ENCODE measurements at places on chromosomes 12 and 14.

DNA sequence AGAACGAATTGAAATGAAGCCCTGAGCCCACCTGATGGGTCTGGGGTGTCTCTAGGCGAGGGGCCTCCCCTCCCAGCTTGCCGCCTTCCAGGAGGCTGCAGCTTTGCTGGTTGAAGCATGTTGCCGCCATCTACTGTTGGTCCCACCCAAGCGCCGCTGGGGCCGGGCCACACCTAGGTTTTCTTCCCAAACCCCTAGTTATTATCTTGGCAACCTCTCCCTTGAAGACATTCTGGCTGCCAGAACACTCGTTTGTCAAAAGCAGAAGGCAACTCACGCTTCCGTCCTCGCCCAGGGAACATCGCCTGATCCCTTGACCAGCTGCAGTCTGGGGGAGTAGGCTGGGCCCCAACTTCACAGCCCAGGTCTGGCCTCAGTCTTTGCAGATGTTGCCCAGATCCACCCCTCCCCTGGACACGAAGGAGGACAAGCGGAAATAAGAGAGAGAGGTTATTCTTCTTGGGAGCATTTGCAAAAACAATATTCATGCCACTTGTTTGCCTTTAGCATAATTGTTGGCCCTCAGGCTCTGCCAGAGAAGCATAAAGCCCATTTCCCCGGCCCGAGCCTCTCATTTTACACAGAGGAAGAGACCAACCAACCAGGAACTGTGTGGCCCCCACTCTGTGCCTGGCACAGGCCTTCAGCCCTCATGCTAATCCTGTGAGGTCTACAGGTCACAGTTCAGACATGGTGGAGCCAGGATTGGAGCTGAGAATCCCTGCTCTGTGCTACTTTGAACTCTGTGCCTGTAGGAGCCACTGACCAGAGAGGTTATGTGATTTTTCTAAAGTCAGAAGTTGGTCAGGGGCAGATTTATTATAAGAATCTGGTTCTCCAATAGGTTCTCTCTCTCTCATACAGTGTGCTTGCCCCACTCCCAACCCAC lies 6.8 kb downstream of the EMP1 start:
- DNase-seq, result no peak

- peak; percentile 91 for DNase-seq
These were observed 205.9 kb downstream of the PHLDA1 start for GRCh38 chr12:75825686-75826085.

DNA sequence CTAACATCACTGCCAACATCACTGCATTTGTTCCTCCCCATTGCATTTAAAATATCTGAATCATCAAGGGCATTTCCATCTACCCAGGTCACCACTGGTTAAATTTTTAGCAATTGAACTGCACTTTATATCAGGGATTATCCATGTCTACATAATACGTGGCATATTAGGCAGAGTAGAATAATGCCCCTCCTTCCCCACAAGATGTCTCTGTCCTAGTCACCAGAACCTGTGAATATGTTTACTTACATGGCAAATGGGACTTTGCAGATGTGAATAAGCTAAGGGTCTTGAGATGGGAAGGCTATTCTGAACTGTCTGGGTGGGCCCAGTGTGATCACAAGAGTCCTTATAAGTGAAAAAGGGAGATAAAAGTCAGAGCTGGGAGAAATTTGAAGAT lies 181.7 kb upstream of the ARID2 start:
- DNase-seq, result no peak

DNA sequence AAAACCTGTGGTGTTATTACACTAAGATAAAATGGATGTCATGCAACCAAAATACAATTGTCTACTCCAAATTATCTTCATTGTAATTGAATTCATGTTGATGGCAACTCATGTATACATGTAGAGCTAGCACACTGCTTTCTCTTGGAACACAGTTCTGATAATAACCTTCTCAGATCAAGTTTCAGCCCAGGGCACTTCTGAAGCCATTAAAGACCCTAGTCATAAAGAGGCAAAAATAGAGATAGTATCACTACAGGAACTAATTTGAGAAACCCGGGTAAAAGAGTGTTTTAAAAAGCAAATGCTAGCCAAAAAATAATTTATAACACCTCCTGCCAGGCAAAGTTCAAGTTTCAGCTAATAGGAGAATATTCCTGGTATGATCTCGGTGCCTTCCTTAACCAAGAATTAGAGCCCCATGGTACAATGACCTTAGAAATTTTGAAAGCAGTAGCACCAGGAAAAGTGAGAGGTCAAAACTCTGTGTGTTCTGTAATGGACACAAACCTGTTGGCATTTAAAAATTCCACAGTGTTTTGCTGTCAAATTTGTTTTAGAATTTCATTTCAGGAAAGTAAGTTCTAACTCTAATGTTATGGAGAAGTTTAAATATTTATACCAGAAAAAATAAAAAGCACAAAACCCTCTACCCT lies 105.0 kb upstream of the FRMD6 start:
- no peak for DNase-seq

DNA sequence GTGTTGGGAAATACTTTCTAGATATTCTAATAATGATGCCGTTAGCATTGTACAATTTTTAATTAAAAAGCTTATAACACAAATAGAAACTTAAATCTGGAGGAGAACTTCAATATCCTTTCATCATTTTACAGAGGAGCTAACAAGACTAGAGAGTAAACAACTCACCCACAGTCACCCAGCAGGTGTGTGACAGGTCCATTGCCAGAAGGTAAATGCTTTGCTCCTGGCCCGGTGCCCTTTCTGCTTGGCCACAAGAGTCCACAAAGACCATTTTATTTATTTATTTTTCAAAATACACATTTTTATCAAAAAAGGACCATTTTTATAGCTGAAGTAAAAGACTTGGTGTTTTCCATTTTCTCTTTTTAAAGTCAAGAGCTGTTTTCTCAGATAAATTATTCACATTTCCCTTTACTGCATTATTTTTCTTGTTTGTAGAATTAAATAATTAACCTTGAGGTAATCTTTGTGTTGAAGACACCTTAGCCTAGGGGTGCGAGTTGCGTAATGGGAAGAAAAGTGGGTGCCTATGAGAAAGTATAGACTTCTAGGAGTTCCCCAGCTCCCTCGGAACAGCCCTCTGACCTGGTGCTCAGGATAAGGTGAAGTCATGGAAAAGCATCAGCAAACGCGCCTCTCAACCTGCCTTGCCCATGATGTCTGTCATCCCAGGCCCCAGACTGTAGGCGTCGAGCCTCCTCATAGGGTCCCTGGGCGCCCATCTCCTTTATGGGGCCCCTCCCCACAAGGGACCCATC lies 26.3 kb upstream of the AMIGO2 start:
- no peak for DNase-seq

DNA sequence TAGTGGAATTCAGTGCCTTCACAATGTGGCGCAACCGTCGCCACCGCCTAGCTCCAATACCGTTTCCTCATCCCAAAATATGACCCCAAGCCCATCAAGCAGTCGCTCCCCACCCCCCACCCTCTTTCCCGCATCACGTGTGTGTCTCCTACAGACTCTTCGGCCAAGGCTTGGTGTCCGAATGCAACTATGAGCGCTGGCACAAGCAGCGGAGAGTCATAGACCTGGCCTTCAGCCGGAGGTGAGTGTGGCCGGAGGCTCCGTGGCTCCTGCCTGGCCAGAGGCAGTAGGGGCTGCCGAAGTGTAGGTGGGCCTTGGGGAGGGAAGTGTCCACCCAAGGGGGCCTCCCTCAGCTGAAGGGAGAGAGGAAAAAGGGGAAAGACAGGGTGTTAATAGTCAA lies 15.8 kb downstream of the CYP46A1 start:
- no peak for DNase-seq

- no peak for DNase-seq
These were observed 662 bp downstream of the EPS8 start for GRCh38 chr12:15788233-15789219.

GRCh38 chr12:11941606-11942337 lies 129.0 kb upstream of the BCL2L14 start:
- peak; percentile 78 for DNase-seq

DNA sequence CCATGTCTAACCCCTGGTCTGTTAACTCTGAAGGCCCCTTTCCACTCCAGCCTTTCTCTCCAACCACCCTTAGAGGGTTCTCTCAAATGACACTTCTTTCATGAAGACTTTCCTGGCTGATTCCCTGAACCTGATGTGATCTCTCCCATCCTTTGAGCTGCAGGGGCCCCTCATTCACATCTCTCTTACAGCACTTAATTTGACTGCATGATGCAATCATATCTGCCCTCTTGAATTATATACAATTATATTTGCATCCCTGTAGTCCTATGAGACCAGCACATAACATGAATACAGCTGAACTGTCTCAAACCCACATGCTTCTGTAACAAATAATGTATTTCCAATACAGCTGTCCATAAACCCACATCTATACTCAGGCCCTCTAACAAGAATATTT lies 56.4 kb downstream of the PPP2R5E start:
- no peak for DNase-seq

DNA sequence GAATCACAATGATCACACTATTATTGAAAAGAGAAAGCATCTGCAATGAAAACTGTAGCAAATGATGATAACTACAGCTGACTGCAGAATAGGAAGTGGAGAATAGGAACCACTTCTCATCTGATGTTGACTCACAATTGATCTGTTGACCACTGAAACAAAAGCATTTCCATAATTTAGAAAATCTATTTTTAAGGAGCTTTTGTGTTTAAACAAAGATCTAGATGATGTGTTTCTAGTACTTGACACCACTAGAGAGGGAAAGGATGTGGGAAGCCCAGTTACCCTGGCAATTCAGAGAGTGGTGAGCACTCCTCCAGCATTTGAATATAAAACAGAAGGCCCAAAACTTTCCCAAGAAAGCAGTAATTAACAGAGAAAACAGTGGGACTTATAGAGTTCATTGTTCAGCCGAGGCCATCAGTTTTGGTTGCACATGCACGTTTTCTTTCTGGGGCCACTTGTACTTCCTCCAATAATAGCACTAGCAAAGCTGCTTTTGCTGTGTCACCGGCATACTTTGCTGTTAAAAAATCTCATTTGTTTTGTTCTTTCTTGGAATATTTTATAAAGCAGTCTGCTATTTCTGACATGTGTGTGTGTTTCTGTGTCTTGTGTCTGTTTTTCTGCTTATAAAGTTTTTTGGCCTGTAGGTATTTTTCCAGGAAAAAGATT lies 76.1 kb upstream of the HECTD1 start:
- no peak for DNase-seq

DNA sequence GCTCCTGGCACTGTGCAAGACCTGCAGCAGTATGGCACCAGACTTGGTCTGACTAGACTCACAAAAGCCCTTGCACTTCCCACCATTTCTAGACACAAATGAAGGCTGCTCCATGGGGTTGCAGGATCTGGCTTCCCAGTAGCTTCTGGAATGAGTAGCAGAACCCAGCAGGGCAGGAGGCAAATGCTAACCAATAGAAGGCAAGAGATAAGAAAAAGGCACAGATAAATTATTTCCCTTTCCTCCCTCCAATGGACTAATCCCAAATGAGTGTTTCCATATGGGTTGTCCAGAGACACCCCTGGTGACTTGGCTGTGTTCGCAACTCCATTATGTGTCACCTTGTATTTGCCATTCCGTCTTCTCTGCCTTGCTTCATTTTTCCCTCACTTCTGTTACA lies 49.7 kb downstream of the KIF21A start:
- no peak for DNase-seq

DNA sequence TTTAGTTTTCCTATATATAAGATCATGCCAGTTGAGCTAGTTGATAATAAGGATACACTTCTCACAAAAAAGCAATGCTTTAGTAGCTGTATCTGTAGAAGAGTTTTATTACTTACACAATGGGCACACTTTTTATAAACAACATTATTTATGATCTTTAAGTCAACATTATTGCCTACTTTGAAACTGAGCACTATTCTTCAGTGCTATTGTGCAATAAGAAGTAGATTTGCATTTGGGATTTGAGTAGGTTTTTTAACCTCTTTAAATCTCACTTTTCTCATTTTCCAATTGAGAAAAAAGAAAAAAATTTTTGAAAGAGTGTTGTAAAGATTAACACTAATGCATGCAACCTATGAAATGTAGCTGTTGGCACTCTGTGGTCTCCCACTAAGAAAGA lies 1198.3 kb downstream of the GALC start:
- no peak for DNase-seq

DNA sequence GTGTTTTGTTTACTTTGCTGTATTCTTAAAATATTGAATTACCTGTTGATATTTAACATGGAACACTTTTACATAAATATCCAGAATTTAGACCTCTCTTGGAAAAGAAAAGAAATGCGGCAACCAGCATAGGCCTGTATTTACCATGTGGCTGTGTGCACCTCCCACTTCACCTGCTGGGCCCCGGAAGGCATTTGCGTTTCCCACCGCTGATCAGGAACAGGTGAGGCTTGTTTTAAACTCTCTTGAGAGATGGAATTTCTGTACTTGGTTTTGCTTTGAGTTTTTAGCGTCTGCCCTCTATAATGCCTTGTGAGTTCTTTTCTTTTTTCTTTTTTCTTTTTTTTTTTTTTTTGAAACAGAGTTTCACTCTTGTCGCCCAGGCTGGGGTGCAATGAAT lies 124.2 kb downstream of the GLT1D1 start:
- DNase-seq, result no peak

DNA sequence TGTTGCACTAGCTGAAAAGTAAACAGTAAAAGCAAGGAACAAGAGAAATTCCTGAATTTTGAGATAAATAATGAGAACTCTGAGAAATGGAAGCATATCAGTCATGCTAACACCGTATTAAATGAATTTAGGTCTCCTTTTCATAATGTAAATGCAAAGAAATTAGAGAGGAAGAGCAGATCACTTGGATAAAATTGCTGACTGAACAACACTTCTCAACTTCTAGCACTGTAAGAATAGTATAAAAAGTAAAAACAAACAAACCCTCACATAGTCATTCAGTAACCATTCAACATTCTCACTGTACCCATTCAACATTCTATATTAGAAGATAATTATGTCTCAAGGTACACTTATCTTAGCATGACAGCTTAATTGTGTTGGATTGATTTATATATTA lies 217.3 kb upstream of the LRFN5 start:
- no peak for DNase-seq

DNA sequence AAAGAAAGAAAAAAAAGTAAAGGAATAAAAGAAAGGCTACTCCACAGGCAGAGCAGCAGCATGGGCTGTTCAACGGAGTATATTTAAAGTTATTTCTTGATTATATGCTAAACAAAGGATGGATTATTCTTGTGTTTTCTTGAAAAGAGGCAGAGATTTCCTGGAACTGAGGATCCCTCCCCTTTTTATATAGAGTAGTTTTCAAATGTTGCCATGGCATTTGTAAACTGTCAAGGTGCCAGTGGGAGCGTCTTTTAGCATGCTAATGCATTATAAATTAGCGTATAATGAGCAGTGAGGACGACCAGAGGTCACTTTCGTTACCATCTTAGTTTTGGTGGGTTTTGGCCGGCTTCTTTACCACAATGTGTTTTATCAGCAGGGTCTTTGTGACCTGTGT lies 383.0 kb downstream of the PCNX1 start:
- no peak for DNase-seq

GRCh38 chr12:88876857-88877256 lies 296.6 kb upstream of the KITLG start:
- no peak for DNase-seq

- no peak for DNase-seq
These were observed 1385.8 kb upstream of the FLRT2 start for GRCh38 chr14:84144166-84144565.

GRCh38 chr12:119415714-119416113 lies 81.2 kb downstream of the CCDC60 start:
- no peak for DNase-seq
